ENCODE measurements at places on chromosomes 12 and 14. TPM values are rescaled to one million over a fixed set of nuclear protein-coding genes. Genes with fewer than 3 reads are reported as not detected.
A peak's percentile ranks its signal among the peaks of the same experiment; 100 is the strongest.

The TBC1D30 gene
- 33.8 TPM for total RNA-seq

DNA sequence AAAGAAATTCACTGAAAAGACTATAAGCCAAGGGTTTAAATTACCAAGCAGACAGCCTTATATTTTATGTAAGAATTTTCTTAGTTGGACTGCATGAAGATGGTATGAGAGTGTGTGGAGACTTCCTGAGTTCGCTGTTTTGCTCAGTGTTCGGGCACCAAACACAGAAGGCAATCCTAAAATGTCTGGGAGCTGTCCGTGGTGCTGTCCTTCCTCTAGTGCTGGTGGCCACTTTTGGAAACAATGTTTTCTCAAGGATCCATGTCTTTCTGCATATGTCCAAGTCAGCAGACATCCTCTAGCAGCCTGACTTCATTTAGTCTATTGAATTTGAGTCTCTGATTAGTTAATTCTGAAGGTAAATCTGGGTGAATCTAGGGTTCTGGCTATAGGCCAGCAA lies 135.8 kb downstream of the SLC8A3 start:
- DNase-seq: no peak

- no peak for DNase-seq
Measured at GRCh38 chr14:65709576-65709975, 297.0 kb downstream of the FUT8 start.

The PDZRN4 gene
- 6.0 TPM for total RNA-seq

- peak; percentile 10 for DNase-seq
Measured at GRCh38 chr14:92632546-92633273, 115.7 kb downstream of the LGMN start.

DNA sequence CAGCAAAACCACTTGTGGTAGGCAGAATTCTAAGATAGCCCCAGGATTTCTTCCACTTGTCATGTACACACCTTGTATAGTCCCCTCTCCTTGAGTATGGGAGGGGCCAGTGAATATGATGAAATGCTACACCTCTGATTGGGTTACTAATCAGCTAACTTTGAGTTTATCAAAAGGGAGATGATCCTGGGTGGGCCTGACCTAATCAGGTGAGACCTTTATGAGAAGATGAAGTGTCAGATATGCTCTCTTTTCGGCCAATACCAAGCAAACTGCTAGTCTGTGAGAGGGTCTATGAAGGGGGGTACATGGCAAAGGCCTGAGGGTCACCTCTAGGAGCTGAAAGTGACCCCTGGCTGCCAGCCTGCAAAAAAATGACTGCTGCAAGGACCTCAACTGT lies 154.3 kb upstream of the CRY1 start:
- no peak for DNase-seq

GRCh38 chr14:82510007-82510406 lies 976.4 kb upstream of the SEL1L start:
- no peak for DNase-seq

- DNase-seq: no peak
Measured at GRCh38 chr12:45701296-45701695, 28.2 kb upstream of the ARID2 start.

The ERBB3 gene
- 79.3 TPM for total RNA-seq

The SDR9C7 gene
- 0.98 TPM for total RNA-seq

GRCh38 chr14:103292426-103293374 lies 41.3 kb upstream of the EIF5 start:
- DNase-seq: peak; percentile 77

- peak; percentile 63 for DNase-seq
Measured at GRCh38 chr12:67482751-67483661, 165.5 kb upstream of the DYRK2 start.

The SYNE2 gene
- 33.2 TPM for total RNA-seq

DNA sequence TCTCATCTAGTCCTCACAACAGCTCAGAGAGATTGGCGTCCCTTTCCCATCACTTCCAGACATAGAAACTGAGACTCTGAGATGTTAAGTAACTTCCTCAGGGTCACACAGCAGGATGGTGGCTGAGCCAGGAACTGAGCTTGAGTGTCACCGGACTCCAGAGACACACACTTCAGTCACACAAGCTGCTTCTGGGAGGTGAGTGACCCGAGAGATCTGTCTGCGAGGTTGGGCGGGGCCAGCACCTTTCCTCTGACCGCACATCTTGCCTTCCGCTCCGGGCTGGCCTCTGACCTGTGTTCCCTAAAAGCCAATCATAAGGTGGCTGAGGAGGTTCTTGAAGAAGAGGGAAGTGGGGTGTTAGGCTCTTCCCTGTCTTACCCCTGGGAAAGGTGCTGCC lies 72.2 kb downstream of the ADCK1 start:
- no peak for DNase-seq

GRCh38 chr12:13084898-13085640 lies 18.4 kb downstream of the GSG1 start:
- DNase-seq: no peak

DNA sequence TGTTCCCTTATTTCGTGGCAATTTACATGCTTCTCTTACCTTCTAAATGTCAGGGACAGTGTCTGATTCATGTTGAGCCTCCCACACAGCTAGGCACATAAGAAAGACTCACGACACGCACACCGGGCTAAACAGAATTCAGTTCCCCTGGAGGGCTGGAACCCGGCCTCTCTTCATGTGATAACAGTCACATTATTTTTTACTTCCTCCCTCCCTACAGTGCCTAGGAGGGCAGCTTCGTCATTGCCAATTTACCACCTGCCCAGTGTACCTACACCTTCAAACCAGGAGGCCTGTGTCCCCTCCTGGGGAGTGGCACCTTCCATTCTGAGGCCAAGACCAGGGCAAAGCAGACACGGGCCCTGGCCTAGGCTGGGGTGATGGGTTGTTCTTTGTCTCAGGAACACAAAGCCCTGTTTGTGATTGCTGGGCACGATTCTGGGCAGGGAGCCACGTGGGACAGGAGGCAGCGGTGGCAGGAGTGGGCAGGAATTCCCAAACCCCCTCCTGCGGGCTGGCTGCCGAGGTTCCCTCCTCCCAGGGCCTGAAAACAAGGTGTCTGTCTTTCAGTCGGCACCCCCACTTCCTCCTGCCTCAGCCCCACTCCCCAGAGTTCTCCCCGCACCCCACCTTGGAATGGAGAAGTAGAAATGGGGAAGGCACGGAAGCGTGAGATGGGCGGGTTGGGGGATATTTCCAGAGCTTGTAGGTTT lies 6.8 kb upstream of the RASAL1 start:
- DNase-seq: peak; percentile 94

The TMTC3 gene
- 21.8 TPM for total RNA-seq

The CMA1 gene
- total RNA-seq: not detected

The IGF1 gene
- total RNA-seq: 5.6 TPM

- no peak for DNase-seq
Measured at GRCh38 chr12:132638541-132639408, 20.2 kb downstream of the P2RX2 start.

GRCh38 chr14:50855558-50855957 lies 16.3 kb upstream of the ABHD12B start:
- no peak for DNase-seq

DNA sequence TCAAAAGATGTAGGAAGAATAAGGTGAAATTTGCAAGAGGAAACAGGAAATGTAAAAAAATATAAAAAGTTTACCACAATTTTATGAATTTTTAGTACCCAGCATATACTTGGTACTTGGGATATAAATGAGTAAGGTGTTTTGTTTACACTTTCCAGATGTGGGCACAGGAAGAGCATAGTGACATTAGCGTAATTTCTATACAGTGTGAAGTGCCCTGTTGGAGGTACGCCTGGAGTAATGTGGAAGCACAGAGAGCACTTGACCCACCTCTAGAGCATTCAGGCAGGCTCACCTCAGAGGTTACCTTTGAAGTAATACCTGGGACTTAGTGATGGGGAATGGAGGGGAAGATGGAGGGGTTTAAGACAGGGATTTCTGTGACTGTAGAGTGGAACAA lies 89.5 kb downstream of the AEBP2 start:
- no peak for DNase-seq

GRCh38 chr14:103745424-103745823 lies 29.8 kb downstream of the ZFYVE21 start:
- DNase-seq: no peak

DNA sequence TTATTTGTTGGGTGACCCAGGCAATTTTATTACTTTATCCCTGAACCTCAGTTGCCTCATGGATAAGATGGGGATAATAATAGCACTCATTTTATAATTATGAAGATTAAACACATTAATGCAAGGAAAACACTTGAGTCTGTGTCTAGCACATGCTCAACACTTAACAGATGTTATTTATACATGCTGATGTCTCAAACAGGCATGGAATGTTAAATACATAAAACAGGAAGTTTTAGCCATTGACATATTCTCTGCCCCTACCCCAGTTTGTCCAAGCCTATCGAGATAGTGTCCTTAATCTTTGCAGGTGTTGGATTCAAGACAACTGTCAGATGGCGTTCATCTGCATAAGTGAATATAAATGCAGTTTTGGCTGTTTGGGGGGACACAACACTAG lies 109.8 kb downstream of the SCAF11 start:
- no peak for DNase-seq

The CFAP54 gene
- 8.1 TPM for total RNA-seq

- peak; percentile 62 for DNase-seq
Measured at GRCh38 chr12:128817111-128818015, 6.4 kb downstream of the SLC15A4 start.

The CEBPE gene
- not detected for total RNA-seq

- DNase-seq: no peak
Measured at GRCh38 chr12:49954863-49955830, 4.6 kb downstream of the AQP2 start.

GRCh38 chr14:61106271-61106958 lies 125.4 kb downstream of the SLC38A6 start:
- DNase-seq: no peak

The TOMM20L gene
- not detected for total RNA-seq

The LRRC74A gene
- total RNA-seq: not detected

DNA sequence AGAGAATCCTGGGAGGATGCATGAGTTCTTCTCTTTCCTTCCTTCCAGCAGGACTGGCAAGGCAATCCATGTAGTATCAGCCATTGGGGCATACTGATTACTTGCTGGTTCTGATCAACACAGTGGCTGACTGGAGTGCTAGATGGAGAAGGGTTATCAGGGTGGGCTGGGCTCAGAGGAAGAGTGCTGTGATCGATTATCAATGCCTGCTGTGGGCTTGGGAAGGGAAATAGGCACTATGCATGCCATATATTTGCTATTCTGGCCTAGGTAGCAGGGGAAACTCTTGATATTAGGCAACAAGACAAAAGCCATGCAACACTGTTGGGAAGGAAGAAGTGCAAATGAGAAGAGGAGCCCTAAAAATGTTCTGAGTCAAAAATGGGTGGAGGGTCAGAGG lies 45.8 kb downstream of the HRK start:
- no peak for DNase-seq

The LRRC9 gene
- total RNA-seq: 4.0 TPM

- peak; percentile 85 for DNase-seq
Measured at GRCh38 chr12:57893431-57894353, 47.2 kb upstream of the CTDSP2 start.

DNA sequence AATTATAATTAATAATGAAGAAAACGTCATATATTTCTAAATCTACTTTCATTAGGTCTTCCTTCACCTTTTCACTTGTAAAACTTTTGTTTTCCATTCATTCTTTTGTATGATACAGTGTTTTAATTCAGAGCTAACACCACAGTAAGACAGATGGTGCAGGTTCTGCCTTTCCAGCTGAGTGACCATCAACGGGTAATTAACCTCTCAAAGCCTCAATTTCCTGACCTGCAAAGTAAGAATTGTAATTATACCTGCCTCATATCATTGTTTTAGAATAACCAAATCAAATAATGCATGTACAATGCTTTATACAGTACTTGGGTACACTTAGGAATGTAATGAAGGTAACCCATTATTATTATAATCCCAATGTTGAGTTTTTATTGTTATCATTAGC lies 157.6 kb downstream of the FOXA1 start:
- no peak for DNase-seq

DNA sequence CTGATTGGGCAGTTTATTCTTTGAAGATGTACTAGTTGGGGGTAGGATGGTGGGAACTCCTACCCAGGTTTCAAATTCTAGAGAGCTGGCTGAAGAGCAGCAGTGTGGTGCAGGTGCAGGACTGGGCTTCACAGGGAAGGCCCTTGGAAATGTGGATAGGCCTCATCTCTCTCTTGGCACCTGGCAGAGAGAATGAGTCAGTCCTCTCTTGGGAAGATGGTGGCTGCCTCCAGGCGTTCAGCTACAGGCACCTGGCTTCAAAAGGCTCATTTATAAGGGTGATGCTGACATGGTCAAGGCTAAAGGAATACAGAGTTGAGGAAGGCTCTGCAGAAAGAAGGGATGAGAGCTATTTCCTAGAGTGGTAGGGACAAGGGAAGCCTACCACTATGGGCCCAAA lies 179.7 kb upstream of the VASH1 start:
- no peak for DNase-seq

GRCh38 chr14:49636866-49637265 lies 1.8 kb upstream of the DNAAF2 start:
- DNase-seq: no peak

DNA sequence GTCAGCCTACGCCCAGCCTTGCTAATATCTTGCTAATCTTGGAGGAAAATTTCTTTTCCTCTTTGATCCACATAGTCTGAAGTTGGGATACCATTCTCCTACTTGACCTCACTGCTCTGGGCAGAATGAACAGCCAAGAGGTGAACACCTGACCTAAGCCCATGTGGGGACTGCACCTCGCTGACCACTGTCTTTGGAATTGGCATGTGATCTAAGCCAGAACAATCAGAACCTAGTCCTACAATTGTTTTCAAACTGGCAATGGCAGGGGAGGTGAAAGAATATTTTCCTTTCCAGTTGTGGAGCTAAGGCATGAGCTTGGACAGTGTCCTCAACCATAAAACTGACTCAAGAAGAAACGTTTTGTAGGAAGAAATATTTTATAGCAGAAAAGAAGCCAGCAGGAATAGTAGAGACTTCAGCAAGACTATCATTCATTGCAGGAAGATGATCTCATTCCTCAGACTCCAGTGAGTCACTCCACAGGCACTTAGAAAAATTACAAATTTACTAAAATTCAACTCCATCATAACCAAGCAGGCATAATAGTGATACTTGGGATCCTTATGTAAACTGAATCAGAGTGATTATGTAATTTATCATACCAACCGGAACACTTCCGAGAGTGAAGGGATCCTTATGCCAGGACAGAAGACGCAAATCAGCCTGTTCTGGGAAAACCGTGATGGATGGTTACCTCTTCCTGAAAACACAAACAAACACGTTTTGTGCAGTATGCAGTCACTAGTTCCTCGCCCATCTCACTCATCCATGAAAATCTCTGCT lies 14.7 kb downstream of the PTPRO start:
- no peak for DNase-seq

DNA sequence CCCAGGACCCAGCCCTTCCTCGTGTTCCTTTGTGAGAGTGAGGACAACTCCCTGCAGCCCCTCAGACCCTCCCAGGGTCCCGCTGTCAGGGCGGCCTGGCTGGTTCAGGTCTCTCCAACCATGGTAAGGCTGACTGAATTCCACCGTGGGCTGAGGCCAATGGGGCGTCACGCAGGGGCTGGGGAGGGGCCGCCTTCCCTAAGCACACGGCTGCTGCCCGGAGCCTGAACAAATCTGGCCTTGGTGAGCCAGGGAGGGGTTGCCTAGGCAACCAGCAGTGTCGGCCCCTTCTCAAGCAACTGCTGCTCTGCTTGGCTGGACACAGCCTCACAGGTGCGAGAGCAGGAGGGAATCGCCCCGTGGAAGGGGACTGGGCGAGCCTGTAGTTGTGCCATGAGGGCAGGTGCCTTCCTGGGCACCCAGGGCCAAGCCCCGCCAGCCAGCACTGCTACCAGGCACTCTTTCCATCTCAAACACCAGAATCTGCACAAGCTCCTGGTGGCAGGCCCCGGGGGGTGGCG lies 37.0 kb upstream of the GALNT9 start:
- DNase-seq: no peak

- DNase-seq: no peak
Measured at GRCh38 chr12:7064516-7064915, 4.0 kb downstream of the C1S start.

The GDF3 gene
- not detected for total RNA-seq

All from dorsolateral prefrontal cortex (tissue), 122 donors.